ENCODE measurements at places on chromosomes 16 and 17.
A peak's percentile ranks its signal among the peaks of the same experiment; 100 is the strongest.

- peak; percentile 42 for DNase-seq
Observed at GRCh38 chr17:39404542-39405378, 3.3 kb upstream of the FBXL20 start.

DNA sequence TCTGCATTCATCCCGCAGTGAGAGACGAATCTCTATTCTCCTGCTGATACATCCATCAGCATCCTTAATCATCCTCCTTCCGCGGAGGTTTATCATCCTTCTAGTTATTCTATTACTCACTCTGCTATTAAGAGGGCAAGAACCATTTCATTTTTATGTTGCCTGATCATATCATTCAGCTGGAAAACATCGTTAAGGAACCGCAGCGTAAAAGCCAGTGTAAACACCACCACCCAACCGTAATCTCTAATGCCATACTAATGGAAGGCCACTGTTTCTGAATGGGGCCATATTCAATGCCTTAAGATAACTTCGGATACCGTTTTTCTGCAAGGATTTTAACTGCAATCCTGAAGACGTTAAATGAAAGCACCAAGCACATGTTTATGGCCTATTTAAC lies 36.7 kb upstream of the ERCC4 start:
- DNase-seq, result no peak

GRCh38 chr17:1737531-1738291 lies 5.0 kb upstream of the SERPINF2 start:
- DNase-seq, result no peak

DNA sequence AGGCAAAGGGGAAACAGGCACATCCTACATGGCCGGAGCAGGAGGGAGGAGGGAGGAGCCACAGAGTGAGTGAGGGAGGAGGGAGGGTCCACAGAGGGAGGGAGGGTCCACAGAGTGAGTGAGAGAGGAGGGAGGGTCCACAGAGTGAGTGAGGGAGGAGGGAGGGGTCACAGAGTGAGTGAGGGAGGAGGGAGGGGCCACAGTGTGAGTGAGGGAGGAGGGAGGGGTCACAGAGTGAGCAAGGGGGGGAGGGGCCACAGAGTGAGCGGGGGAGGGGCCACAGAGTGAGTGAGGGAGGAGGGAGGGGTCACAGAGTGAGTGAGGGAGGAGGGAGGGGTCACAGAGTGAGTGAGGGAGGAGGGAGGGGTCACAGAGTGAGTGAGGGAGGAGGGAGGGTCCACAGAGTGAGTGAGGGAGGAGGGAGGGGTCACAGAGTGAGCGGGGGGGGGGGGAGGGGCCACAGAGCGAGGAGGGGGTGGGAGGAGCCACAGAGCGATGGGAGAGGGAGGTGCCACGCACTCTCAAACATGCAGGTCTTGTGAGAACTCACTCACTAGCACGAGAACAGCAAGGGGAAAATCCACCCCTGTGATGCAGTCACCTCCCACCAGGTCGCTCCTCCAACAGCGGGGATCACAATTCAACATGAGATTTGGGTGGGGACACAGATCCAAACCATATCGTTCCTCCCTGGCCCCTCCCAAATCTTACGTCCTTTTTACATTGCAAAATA lies 24.3 kb upstream of the CDH15 start:
- no peak for DNase-seq

DNA sequence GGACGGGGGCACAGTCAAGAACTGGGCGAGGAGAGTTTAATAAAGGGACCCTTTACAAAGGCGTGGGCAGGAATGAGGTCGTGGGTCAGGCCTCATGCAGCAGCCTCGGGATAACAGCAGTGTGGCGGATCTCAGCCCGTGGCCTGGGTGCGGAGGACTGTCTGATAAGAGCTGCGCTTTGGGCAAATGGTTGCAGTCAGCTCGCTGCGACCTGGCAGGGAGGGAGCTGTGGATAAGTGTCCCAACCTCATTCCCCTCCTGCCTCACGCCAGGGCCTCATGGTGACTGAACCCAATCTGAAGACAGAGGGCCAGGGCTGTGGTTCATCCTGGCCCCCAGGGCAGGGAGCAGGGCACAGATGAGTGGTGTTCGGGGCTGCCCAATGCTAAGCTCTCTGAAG lies 13.6 kb downstream of the SMTNL2 start:
- DNase-seq, result no peak

GRCh38 chr17:250487-251300 lies 69.2 kb upstream of the DOC2B start:
- DNase-seq, result no peak

DNA sequence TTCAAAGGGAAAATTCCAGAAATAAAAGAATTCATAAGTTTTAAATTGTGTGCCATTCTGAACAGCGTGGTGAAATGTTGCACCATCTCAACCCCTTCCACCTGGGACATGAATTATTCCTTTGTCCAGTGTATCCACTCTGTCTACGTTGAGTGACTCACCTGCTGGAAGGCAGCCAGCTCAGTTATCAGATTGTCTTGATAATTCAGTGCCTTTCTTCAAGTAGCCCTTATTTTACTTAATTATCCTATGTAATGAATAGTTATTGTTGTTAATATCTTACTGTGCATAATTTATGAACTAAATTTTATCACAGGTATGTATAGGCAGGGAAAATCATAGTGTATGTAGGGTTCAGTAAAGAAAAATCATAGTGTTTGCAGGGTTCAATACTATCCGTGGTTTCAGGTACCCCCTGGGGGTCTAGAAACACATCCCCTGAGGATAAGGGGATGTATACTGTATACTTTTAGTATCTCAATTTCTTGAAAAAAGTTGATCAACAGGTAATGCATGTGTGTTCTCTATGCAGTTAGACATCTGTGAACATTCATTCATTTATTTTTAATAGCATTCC lies 7.7 kb upstream of the PCTP start:
- DNase-seq, result no peak

DNA sequence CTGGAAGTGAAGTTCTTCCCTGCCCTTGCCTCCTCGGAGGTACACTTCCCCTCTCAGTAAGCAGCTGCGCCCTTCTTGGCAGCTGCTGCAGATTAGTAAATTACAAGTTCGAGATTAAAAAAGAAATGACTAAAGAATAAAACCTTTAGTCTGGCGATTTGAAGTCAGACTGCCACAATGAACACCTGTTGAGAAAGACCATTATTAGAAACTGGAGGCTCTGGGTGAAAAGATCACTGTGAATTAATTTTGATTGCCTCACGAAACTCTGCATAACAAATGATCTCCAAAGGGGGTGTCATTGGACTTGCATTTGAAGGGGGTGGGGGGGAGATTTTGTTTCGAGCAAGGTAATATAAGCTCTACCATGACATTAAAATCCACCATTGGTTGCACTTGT lies 39.3 kb downstream of the SALL1 start:
- no peak for DNase-seq

DNA sequence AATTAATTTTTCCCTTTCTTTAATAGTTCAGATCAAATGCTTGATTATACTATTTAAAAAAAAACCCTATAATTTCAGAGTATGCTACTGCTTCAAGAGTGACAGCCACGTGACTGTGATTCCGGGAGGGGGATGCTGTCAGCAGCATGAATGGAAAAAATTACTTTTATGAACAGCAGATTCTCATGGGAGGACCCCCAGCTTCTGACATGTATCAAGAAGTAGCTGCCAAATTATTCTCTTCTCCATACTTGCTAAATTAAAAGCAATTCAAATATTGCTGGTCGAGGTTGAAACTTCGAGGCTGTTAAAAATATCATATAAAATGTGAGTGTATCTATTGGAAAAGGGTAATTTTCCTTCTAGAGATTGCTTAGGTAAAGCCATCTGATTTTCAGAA lies 95.0 kb downstream of the HS3ST4 start:
- no peak for DNase-seq

DNA sequence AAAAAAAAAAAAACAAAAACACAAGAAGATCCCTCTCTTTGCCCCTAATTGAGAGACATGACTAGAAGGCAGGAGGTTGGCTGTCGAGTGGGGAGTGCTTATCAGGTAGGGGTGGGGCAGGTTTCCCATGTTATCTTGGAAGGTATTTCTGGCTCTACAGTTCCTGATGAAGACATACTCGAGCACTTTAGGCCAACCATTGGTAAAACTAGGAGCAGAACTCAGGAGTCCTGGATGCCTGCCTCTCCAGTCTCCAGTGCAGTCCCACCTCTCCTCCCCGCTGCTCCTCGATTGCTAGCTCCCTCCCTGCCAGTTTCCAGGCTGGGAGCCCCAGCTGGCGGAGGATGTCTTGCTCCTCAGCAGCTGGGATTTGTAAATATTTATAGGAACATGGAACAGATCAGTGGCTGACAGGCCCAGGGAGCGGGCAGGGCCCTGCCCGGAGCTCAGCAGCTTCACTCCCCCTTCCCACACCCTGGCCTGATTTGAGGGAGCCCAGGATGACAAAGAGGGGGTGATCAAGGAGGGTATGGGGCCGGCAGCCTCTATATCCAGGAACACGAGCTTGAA lies 11.4 kb upstream of the C1QL1 start:
- DNase-seq, result no peak

- DNase-seq, result no peak
Observed at GRCh38 chr16:84629580-84629979, 11.7 kb upstream of the COTL1 start.

DNA sequence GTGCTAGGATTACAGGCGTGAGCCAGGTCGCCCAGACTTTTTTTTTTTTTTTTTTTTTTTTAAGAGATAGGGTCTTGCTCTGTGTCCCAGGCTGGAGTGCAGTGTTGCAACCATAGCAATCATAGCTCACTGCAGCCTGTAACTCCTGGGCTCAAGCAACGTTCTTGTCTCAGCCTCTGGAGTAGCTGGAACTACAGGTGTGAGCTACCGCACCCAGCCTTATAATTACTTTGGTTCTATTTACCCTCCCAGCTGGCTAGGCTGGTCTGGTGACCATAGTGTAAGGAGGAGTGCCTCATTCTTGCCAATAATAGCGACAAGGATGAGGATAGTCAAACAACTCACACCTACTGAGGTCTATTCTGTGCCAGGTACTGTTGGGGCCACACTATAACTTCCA lies 39.6 kb upstream of the USP7 start:
- no peak for DNase-seq

DNA sequence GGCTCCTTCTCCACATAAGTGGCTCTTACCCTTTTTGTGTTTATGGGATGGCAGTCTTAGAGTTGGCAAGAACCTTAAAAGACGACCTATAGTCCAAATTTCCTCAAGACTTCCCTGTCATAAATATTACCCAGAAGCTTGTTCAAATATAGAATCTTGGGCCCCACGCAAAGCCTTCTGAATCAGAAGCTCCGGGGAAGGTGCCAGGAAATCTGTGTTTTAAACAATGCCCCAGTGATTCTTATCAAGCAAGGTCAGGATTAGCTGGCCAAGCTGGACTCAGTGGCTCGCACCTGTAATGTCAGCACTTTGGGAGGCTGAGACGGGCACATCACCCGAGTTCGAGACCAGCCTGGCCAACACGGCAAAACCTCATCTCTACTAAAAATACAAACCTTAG lies 85.7 kb downstream of the TIMM22 start:
- no peak for DNase-seq

DNA sequence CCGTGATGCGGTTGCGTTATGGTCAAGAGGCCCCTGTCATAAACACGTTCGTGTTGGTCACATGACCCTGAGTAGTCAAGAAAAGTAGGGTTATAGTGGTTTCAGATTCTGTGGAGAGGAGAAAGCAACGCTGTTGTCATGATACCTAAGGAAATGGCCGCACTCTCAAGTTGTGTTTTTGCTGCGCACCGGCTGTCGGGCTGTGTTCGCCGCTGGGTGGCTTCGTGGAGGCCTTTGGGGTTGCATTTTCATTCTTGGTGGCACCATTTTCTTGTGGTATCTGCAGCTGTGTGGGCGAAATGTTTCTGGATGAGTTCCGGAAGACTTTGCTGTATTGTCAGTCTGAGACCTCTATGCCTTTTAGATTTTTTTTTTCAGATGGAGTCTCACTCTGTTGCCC lies 35.0 kb downstream of the DEF8 start:
- DNase-seq, result no peak

GRCh38 chr17:59381716-59382570 lies 50.5 kb downstream of the YPEL2 start:
- DNase-seq, result no peak

DNA sequence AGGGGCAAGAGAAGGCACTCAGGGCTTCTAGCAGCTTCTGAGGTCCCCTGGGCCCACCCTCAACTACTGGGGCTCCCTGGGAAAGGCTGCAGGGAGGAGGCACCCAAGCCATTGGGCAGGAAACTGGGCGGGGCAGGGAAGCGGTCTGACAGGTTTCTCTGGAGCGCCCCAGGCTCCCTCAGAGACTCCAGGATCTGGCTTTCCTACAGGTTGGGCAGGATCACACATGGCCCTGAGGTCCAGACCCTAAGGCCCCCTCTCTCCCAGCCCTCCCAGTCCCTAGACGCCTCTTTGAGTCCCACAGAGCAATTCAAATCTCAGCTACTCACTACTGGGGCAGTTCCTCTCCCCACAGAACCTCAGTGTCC lies 14.3 kb downstream of the JUP start:
- no peak for DNase-seq

- no peak for DNase-seq
Observed at GRCh38 chr17:39080421-39081078, 70.9 kb downstream of the PLXDC1 start.

DNA sequence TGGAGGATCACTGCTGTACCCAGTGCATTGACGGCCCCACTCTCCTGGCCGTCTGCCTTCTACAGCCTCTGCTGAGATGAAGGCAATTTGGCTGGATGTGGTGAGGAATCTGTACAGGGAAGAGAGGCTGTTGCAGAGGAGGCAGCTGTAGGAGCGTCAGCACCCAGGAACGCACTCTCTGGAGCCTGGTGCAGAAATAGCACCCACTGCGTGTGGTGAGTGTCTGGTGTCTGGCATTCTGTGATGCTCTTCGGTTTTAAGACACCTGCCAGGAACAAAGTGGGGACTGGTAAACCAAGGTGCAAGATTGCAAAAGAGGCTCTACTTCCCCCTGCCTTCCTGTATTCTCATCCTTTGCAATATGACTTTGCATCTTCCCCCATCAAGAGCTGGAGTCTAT lies 187.5 kb upstream of the SDK2 start:
- no peak for DNase-seq

DNA sequence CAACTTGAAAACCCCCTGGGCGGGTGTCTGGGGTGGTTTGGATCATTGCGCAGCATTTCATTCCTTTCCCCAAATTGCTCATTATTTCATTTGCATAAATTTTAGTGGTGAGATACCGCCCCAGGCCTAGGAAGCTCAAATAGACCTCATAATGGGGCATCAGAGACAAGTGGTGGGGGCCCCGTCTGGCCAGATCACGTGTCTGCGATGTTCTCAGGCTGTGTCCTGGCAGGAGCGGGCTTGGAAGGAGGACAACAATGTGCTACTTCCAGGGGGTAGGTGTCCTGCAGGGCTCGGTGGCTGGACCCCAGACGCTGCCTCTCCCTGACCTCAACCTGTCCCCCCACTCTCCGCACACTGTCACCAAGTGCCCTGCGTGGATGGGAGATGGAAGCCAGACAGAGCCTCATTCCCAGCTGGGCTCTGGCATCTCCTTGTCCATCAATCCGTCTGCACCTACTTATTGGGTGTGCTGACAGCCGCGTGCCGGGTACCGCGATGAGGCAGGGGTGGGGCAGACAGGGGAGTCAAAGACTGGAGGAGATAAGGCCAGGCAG lies 116.9 kb downstream of the NTN1 start:
- no peak for DNase-seq

- no peak for DNase-seq
Observed at GRCh38 chr17:48515925-48516900, 14.6 kb downstream of the HOXB1 start.

- no peak for DNase-seq
Observed at GRCh38 chr17:38750044-38750311, 1.8 kb upstream of the PCGF2 start.

Data from stimulated activated CD4-positive, alpha-beta T cell treated with anti-CD3 and anti-CD28 coated beads, Interleukin-4, amount 100 ng/mL, for 24 hours (primary cell).